ENCODE measurements at places on chromosomes 13 and 19. TPM values are rescaled to one million over a fixed set of nuclear protein-coding genes. Genes with fewer than 3 reads are reported as not detected.
A peak's percentile ranks its signal among the peaks of the same experiment; 100 is the strongest.

MBD3L2 gene
- total RNA-seq, result not detected

ADGRE2 gene
- total RNA-seq, result 4.4 TPM

DNA sequence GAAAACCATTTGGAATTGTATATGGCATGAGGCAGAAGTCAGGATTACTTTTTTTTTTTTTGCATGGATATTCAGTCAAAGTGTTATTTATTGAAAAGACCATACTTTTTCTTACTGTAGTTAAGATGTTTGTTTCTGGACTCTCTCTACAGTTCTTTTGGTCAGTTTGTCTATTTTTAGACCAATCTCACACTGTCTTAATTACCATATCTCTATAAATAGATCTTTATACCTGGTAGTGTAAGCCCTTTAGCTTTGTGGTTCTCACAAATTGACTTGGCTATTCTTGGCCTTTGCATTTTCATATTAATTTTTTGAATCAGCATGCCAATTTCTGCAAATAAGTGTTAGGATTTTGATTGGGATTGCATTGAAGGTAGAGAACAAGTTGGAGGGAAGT lies 96.8 kb downstream of the MAB21L1 start:
- ATAC-seq, result no peak
- no peaks in the 10 kb centered on the region for H3K27me3 ChIP-seq
- H3K27ac ChIP-seq, result no peak overlapping the region
- H3K4me1 ChIP-seq, result no peaks in the 10 kb centered on the region

GRCh38 chr13:77185721-77186120 lies 141.2 kb downstream of the MYCBP2 start:
- ATAC-seq, result no peak
- H3K4me3 ChIP-seq, result no peak overlapping the region
- peaks cover 89% of the 10 kb centered on the region for H3K36me3 ChIP-seq
- no peaks in the 10 kb centered on the region for H3K4me1 ChIP-seq

DNA sequence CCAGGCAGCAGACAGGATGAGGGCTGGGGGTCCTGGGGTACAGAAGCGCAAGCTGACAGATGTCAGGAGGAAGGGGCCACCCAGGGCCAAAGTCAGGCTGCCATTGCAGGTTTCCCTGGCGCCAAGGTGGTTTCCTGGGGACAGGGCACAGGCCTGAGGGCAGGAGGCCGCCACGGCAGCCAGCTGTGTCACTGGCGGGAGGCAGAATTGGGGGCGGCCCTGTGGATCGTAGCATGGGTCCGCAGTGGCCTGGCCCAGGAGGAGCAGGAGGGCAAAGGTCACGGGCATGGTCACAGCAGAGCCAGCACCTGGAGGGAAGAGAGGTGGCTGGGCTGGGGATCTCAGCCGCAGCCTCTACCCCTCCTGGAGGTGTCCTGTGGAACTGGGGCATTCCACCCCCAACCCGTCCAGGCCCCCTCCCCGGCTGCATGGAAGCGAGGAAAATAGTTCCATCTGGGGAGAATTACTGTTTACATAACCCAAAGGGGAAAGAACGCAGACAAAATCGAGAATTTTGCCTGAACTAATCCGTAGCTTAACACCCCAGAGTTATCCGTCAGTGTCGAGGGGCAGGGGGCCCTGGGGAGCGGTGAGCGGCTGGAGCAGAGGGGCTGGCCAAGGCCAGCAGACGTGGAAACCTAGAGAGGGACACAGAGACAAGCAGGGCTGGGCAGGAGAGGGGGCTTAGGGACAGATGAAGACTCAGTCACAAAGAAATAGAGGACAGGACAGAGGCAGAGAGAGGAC lies 1.9 kb downstream of the NTN5 start:
- no peaks in the 10 kb centered on the region for H3K36me3 ChIP-seq
- no peaks in the 10 kb centered on the region for H3K27me3 ChIP-seq
- H3K27ac ChIP-seq, result no peak overlapping the region
- H3K4me1 ChIP-seq, result peaks cover 6% of the 10 kb centered on the region

RPL18 gene
- 1,494 TPM for total RNA-seq

DNA sequence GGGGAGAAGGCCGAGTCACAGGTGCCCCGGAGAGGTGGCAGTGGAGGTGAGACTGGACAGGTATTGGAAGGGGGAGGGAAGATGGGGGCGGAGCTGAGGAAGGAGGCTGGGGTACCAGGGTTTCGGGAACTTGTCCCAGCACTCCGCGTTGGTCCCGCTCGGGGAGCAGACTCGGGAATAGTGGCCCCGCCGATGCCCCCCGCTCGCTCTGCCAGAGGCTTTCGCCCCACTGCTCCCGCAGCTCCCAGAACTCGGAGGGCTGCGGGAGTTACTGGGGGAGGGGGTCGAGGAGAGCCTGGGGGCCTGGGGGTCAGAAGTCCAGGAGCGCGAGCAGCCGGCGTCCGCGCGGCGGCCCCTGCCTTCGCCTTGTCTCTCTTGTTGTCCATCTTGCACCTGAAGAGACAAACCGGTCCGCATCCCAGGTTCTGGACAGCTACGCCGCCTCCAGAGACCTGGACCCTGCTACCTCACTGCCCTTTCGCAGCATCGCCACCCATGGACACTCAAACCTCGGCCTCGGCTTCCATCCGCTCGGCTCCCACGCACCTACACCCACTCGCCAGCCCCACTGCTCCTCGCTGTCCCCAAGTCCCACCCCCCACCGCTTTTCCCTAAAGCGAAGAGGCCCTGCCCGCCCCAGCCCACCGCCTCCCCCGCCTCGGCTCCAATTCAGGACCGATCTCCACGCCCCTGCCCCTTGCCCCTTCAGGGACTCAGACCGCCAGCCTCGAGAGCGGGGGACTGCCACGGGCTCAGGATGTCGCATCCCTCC lies 700 bp downstream of the PRR36 start:
- H3K4me3 ChIP-seq, result peak overlapping the region; percentile 43
- no peaks in the 10 kb centered on the region for H3K4me1 ChIP-seq
- peaks cover 59% of the 10 kb centered on the region for H3K27me3 ChIP-seq

- no peaks in the 10 kb centered on the region for H3K36me3 ChIP-seq
- no peak for ATAC-seq
- H3K4me3 ChIP-seq, result no peak overlapping the region
- no peaks in the 10 kb centered on the region for H3K27me3 ChIP-seq
- H3K4me1 ChIP-seq, result no peaks in the 10 kb centered on the region
- no peak overlapping the region for H3K27ac ChIP-seq
Measured at GRCh38 chr13:80516818-80517348, 176.0 kb upstream of the SPRY2 start.

A1BG gene
- 7.8 TPM for total RNA-seq

DNA sequence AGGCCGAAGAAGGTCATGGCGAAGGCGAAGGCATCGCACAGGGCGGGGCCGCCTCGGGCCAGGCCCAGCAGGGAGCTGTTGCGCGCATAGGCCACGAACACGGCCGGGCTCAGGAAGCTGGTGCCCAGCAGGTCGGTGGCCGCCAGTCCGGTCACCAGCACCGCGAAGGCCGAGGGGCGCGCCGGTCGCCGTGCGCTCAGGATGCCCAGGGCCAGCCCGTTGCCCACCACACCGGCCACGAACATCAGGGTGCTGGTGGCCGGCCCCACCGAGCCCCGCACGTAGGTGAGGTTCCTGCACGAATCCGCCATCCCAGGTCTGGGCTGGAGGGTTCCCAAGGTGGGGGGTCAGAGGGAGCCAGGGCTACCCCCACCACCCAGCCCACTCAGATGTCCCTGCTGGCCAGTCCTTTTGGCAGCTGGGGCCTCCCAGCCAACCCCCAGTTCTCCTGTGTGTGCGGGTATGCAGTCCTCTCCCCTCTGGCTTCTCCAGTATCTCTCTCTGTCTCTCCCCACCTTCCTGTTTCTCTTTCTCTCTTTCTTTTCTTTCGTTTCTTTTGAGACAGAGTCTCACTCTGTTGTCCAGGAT lies 880 bp downstream of the PTGIR start:
- H3K4me1 ChIP-seq, result peaks cover 3% of the 10 kb centered on the region
- ATAC-seq, result no peak
- no peaks in the 10 kb centered on the region for H3K36me3 ChIP-seq
- peak overlapping the region; percentile 86 for H3K27ac ChIP-seq
- H3K27me3 ChIP-seq, result no peaks in the 10 kb centered on the region

MBNL2 gene
- total RNA-seq, result 120 TPM

ZNF534 gene
- 0.22 TPM for total RNA-seq

- H3K27ac ChIP-seq, result no peak overlapping the region
- ATAC-seq, result no peak
- no peaks in the 10 kb centered on the region for H3K36me3 ChIP-seq
- no peak overlapping the region for H3K4me3 ChIP-seq
- no peaks in the 10 kb centered on the region for H3K4me1 ChIP-seq
Measured at GRCh38 chr13:28564030-28564429, 69.1 kb upstream of the FLT1 start.

ZNF417 gene
- total RNA-seq, result 13.9 TPM

DNA sequence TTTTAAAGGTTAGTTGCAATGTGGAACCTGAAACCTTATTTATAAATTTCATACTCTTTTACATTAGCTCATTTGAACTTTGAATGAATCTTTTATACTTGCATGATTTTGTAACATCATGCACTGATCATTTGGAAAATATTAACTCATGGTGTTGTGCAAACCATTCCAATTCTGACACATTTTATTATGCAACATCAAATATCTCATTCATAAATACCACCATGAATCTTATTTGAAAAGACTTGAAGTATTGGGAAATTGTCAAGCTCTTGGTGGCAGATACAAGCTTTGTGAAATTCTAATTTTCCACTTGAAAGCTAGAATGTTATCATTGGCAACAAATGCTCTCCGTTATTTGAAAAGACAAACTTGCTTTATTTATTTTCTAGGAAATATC lies 379.9 kb upstream of the PCDH20 start:
- no peak overlapping the region for H3K27ac ChIP-seq
- no peak overlapping the region for H3K4me3 ChIP-seq
- H3K4me1 ChIP-seq, result no peaks in the 10 kb centered on the region
- no peaks in the 10 kb centered on the region for H3K36me3 ChIP-seq
- ATAC-seq, result peak; percentile 86

GRCh38 chr13:59279028-59279427 lies 884.7 kb downstream of the DIAPH3 start:
- ATAC-seq, result no peak
- H3K4me1 ChIP-seq, result no peaks in the 10 kb centered on the region
- no peak overlapping the region for H3K4me3 ChIP-seq
- H3K27me3 ChIP-seq, result no peaks in the 10 kb centered on the region
- no peak overlapping the region for H3K27ac ChIP-seq
- no peaks in the 10 kb centered on the region for H3K36me3 ChIP-seq

DNA sequence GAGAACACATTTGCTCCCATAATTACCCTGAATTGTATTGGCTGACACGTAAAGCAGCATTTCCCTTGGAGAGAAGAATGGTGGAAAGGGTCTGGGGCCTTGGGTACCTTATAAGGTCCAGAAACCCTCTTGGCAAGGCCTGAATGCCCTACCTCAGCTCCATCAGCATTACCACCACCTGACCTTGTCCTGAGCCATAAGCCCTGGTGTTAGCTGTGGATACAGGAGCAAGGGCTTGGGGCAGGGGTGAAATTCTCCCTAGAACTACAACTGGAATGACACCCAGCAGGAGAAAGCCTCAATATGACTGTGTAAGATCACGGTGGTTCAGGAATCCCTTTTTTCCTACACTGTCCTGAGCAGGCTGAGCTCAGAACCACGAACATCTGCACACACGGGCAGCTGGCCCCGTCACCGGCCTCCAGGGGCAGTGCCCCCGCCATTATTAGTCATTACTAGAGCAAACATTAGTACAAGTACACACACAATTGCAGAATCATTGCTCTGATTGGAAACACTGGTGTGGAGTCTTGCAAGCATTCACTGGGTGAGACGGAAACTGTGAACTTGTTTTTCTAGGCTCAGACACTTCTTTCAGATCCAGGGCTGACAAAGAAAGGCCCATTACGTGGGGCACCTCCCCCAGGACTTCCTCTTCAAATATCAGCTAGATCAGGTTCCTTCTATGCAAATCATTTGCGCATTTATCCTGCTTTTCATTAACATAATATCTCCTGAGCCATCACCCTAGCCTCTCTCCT lies 26.8 kb upstream of the MTIF3 start:
- no peaks in the 10 kb centered on the region for H3K4me1 ChIP-seq
- ATAC-seq, result no peak
- H3K4me3 ChIP-seq, result no peak overlapping the region
- H3K36me3 ChIP-seq, result no peaks in the 10 kb centered on the region

CEACAM1 gene
- total RNA-seq, result 10.1 TPM

CXCL17 gene
- total RNA-seq, result not detected

ATXN8OS gene
- not detected for total RNA-seq

MEIS3 gene
- 23.5 TPM for total RNA-seq

STXBP2 gene
- 11.8 TPM for total RNA-seq

DNA sequence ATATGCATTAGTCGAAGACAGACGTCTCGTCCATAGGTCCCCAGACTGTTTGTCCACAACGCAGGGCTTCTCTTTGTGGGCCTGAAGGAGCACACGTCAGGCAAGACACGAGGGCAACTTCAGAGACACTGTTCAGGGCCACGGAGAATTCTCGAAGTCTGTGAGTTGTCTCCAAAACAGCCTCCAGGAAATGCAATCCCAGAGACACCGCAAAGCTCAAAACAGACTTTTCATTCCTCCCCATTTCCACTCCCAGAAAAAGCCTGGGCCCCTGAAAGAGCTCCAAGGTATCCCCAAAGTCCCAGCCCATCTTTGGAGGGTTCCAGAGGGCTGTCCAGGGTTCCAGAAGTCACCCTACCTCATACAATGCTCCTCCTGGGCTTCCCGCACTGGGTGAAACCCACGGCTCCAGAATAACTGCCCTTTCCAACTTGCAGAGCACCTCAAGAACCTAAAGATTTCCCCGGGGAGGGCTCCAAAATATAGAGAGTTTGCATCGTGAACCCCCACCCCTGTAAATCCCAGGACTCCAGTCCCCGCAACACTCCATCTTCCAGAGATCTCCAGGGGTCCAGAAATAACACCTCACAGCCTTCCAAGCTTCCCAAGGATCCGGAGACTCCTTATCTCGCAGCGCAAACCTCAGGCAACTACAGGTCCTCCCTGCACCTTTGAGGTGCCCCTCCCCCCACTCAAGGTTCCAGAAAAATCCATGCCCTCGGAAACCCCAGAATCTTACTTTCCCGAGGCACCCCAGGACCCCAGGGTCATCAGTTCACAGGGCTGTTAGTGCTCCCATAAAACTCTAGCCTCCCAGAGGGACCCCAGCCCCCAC lies 687 bp upstream of the FTL start:
- H3K27ac ChIP-seq, result peak overlapping the region; percentile 95
- ATAC-seq, result no peak
- peak overlapping the region; percentile 50 for H3K4me3 ChIP-seq
- H3K27me3 ChIP-seq, result no peaks in the 10 kb centered on the region
- peaks cover 40% of the 10 kb centered on the region for H3K36me3 ChIP-seq

EDNRB gene
- total RNA-seq, result 45.4 TPM

GRCh38 chr19:51714848-51715247 lies 8.9 kb downstream of the HAS1 start:
- ATAC-seq, result no peak
- no peak overlapping the region for H3K27ac ChIP-seq
- H3K36me3 ChIP-seq, result no peaks in the 10 kb centered on the region
- H3K4me3 ChIP-seq, result no peak overlapping the region
- peaks cover 40% of the 10 kb centered on the region for H3K27me3 ChIP-seq
